ENCODE measurements at places on chromosomes 3 and 15.

GRCh38 chr3:23202921-23203707 lies at the start of gene UBE2E2:
Gene UBE2E2 (plus strand): TSS chr3:23203327.
- DNase-seq, result no peak

DNA sequence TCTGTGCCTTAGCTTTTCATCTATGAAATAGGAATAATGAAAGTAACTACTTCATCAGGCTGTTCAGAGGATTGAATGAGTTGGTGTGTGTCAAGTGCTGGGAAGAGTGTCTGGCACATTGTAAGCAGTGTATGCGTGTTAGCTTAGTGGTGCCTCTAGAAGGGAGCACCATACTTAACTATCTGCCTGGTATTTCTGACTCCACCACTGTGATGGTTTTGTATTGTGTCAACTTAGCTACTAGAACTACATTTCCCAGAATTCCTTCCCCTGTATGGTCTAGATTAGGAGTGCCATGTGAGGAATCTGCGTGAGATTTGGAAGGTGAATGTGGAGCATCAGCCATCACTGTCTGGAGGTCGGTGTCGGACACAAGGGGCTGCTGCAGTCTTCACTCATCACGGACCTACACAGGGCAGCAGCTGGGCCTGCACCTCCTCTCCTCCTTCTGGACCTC lies 115.4 kb upstream of the GALNT15 start:
- DNase-seq, result no peak

- no peak for DNase-seq
These were observed 56.3 kb upstream of the ITGA11 start for GRCh38 chr15:68488290-68488689.

DNA sequence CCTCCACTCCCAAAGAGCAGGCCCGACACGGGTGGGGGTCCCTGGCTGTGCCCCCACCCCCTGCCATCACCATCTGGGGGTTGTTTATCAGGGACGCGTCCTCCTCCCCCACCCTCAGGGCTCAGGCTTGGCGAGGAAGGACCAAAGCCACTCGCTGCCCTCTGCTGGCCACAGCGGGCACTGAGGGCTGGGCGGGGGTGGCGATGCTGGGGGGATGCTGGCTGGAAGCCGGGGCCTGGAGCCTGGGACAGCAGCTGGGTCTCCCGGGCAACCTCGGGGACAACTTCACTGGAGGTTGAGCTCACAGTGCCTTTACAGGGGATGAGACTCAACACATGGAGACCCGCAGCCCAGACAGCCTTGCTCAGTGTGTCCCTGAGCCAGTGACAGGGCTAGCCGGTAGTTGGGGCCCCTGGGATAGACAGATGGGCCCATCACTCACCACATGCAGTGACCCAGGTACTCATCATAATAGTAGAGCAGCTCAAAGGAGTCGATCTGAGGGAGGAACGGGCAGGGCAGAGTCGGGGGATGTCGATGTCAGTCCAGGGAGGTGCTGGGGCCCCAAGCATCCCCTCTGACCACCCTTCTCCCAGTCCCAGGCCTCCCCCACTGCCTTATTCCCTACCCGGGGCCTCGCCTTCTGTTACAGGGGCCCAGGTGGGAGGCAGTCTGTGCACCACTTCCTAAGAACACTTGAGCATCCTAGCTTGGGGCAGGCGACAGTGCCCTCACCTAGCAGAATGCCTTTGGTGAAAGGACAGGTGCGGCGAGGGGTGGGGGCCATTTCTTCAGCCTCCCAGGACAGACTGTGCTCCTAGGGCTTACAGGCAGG lies 5.9 kb upstream of the CALML4 start:
- DNase-seq, result peak; percentile 24

GRCh38 chr15:68590721-68591389 lies 12.1 kb downstream of the CORO2B start:
- no peak for DNase-seq

DNA sequence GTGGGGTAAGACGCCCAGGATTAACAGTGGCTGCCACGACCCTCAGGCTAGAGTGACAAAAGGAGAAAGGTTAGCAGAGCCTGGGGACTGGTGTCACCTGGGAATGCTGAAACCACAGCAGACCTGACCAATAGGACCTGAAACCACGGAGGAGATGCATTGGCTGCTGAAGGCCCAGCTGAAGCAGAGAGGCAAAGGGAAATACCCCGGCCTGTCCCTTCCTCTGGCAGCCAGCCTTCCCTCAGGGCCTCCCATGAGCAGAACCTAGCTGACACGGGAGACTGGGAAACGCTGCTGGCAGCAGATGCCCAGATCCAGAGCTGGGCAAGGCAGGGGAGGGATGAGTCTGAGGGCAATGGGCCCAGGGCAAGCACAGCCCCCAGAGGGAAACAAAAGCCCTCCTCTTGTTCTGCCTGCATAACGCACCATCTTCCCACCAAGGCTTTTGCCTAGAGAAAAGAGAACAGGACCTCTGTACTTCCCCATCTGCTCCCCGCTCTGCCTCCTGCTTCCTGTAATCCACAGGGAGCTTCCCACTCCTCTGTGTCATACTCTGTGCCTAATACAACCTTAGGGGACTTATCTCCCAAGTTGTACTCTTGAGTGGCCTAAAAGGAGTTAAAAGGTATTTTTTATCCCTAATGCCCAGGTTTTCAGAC lies 216.2 kb downstream of the ABHD5 start:
- no peak for DNase-seq

GRCh38 chr15:48333540-48333939 lies 2.3 kb downstream of the DUT start:
- no peak for DNase-seq

DNA sequence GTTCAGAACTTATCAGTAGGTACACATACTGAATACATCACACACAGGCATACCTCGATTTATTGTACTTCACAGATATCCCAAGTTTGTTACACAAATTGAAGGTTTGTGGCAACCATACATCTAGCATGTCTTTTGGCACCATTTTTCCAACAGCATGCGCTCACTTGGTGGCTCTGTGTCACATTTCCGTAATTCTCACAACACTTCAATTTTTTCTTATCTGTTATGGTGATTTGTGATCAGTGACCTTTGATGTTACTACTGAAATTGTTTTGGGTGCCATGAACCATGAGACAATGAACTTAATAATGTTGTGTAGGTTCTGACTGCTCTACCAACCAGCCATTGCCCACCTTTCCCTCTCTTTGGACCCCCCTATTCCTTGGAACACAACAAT lies 10.8 kb downstream of the PARL start:
- DNase-seq, result no peak

DNA sequence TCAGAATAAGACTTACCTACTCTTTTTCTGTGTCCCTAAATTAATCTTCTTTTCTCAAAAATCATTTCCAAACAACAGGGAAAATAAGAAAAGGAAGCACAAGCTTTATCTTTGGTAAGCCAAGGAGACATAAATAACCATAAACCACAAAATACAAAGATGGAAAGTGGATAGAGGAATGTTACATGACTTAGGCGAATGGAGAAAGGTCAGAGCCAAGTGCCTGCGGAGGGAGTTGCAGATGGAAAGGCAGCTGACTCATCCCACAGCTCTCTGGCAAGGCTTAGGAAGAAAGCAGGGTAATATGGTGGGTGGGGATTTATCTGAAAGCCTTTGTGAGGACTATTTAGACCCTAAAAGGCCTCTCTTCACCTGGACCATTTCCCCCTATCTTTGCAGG lies 72.8 kb downstream of the GALK2 start:
- no peak for DNase-seq

DNA sequence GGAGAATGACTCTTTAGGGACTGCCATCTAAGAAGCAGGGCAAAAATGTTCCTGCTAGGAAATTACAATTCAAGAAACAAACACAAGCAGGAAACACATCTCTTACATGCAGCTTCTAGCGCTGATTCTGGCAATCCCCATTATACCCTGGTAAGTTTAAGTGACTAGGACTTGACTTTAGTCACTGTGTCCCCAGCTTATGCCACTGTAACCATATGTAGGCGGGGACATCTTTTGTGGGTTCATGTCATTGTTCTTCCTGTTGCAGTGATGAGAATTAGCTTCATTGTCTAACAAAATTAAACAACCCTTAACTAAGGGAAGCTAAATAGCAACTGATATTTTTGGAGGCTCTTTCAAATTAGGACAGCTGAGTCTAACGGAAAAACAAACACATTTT lies 17.9 kb upstream of the FAM81A start:
- no peak for DNase-seq

GRCh38 chr15:37094915-37095711 lies 5.2 kb downstream of the MEIS2 start:
- DNase-seq, result no peak

- no peak for DNase-seq
These were observed 603 bp downstream of the SLC7A14 start for GRCh38 chr3:170585008-170585936.

- no peak for DNase-seq
These were observed 912.7 kb downstream of the TUSC7 start for GRCh38 chr3:117622171-117622841.

DNA sequence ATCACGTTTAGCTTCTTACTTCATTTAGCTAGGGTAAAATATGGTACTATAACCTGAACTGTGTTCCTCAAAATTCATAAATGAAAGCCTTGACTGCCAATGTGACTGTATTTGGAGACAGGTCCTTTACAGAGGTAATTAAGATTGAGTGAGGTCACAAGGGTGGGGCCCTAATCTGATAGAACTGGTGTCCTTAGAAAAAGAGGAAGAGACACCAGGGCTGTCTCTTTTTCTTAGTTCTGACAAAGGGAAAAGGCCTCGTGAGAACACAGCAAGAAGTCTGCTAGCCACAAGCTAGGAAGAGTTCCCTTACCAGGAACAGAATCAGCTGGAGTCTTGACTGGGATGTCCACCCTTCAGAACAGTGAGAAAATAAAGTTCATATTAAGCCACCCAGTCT lies 162.7 kb downstream of the GMNC start:
- no peak for DNase-seq

GRCh38 chr3:153829606-153830170 lies 291.5 kb upstream of the ARHGEF26 start:
- DNase-seq, result no peak

DNA sequence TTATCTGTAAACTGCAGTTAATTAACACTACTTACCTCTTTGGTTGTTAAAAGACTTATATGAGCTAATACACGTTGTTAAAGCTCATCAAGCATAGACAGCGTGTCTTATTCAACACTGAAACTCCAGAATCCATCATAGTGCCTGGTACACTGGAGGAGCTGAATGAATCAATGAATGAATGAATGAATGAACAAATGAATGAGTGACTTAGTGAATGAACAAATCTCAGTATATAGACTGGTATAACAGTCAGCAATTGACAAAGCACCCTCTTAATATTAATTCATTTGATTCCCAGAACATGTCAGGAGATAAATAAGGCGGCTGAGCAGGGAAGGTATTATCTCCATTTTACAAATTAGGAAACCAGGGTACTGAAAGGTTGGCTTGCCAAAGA lies 7.1 kb downstream of the CASR start:
- DNase-seq, result no peak

DNA sequence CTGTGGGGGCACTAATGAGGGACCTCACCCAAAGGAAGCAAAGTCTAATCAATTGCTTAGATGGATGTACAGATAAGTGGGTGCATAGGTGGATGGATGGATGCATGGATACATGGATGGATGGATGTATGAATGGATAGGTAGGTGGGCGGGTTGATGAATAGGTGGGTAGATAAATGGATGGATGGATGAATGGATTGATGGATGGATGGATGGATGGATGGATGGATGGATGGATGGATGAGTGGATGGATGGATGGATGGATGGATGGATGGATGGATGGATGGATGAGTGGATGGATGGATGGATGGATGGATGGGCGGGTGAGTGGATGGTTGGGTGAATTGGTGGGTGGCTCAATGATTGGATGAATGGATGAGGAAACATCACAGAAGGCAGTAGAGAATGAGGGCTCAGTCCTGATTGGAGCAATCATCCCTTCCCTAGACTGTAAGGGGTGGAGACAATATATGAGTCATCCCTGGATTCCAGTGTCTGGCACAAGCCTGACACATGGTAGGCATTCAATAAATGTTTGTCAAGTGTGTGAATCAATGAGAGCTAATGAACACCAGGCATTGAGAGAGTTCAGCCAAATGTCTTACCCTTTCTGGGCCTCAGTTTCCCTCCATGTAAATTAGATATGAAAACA lies 40.4 kb upstream of the PXYLP1 start:
- DNase-seq, result no peak

DNA sequence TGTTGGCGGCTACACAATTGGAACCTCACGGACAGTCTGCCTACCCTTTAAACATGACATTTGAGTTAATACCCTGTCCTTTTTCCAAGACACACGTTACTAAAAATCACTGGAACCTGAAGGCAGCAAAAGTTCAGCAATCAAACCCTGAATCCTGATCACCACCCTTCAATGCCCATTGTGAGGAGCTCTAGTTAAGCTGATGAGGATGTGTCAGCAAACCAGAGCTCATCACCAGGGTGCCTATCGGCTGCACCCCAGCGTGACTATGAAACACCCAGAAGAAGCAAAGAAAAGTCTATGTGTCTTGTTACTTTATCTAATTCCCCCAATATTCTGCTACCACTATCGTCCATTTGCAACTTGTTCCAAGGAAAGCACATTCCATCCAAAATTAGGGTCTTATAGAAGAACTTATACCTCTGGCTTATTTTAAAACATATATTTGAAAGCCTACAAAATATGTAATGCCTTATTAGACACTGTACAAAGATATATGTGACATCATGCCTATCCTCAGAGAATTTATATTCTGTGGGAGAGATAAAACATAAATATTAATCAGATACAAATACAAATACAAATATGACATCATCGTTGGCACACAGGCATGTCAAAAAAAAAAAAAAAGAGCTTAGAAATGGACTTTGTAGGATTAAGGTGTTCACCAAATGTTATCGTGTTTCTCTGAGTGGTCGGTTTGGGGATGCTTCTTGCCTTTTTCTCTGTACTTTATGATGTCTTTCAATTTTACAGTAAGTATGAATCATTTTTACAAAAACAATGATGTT lies 219.7 kb upstream of the SETMAR start:
- no peak for DNase-seq

GRCh38 chr3:37537914-37538691 lies 323.6 kb upstream of the CTDSPL start:
- no peak for DNase-seq

GRCh38 chr3:52053307-52054304 lies 2.8 kb downstream of the DUSP7 start:
- DNase-seq, result no peak

GRCh38 chr3:50378024-50378423 lies 18.7 kb upstream of the TMEM115 start:
- no peak for DNase-seq

DNA sequence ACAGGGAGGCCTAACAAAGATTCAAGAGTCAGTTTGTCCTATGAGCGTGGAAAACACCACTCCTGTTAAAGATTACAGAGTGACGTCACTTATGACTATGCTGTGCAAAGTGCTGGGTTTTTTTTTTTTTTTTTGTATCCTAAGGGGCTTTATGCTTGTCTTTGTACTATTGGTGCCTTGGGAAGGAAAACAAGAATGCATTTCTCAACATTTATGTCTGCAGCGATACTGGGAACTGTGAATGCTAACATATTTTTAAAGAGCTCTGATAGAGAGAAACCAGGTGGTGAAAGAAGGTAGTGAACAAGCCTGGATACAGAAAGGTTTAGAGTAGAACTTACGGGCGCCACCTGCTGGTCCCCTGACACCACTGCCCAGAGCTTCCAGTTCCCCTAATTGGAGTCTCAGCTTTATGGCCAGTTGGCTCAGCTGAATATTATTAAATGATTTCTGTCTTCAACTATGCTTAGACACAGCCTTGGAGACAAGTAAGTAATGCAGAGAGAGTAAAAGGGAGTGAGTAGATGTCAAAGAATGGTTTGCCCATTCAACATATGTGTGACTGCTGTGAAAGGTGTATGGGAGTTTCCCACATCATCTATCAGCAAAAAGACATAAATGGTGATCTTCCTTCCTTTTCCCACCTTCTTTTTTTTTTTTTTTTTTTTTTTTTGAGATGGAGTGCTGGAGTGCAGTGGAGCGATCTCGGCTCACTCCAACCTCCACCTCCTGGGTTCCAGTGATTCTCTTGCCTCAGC lies 807.9 kb upstream of the CFAP20DC start:
- DNase-seq, result peak; percentile 53

Data from activated T-helper 1 cell treated with anti-CD3 and anti-CD28 coated beads, Interleukin-2, amount 50 U/mL, for 16 hours (primary cell).